Esophagus mucosa (tissue), 1 donor: ENCODE measurements at places on chromosomes 5 and 9. TPM values are rescaled to one million over a fixed set of nuclear protein-coding genes. Genes with fewer than 3 reads are reported as not detected.

The SLC1A3 gene
- 14.7 TPM for total RNA-seq

The PCSK5 gene
- 13.6 TPM for total RNA-seq

The EPB41L4B gene
- total RNA-seq, result 1.1 TPM

The N4BP3 gene
- 16.5 TPM for total RNA-seq

The CDH6 gene
- 0.60 TPM for total RNA-seq

The C5 gene
- 3.1 TPM for total RNA-seq

The FOXD4L6 gene
- not detected for total RNA-seq

The GTF2H2 gene
- total RNA-seq, result 9.7 TPM

The LEAP2 gene
- 0.68 TPM for total RNA-seq

The TRAF1 gene
- total RNA-seq, result 1.2 TPM

The KIF4B gene
- total RNA-seq, result not detected

The SLC45A2 gene
- total RNA-seq, result not detected
